ENCODE measurements at places on chromosomes 2 and 18.

- no peaks in the 10 kb centered on the region for H3K4me1 ChIP-seq
- DNase-seq, result no peak
- H3K27me3 ChIP-seq, result no peaks in the 10 kb centered on the region
- no peak overlapping the region for H3K27ac ChIP-seq
These were observed 162.7 kb upstream of the ETAA1 start for GRCh38 chr2:67234440-67234839.

DNA sequence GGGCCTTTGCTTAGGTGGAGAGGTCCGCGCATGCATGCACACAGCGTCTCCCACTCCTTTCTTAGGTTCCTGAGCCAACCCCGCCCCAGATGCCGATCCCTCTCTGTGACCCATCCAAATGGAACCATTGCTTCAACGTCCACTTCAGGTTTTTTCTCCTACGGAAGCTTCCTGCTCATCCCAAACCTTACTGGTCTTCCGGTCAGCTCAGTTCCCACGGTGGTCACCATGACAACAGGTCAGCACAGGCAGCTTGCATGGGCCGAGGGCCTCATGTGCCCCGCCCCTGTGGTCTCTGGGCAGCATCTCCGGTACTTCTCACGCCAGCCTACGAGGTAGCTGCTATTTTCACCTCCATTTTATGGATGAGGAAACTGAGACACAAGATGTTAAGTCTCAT is 163.7 kb downstream of the SOCS6 start:
- no peak for DNase-seq
- no peaks in the 10 kb centered on the region for H3K36me3 ChIP-seq
- peaks cover 27% of the 10 kb centered on the region for H3K27me3 ChIP-seq
- H3K27ac ChIP-seq, result no peak overlapping the region
- H3K4me1 ChIP-seq, result no peaks in the 10 kb centered on the region

DNA sequence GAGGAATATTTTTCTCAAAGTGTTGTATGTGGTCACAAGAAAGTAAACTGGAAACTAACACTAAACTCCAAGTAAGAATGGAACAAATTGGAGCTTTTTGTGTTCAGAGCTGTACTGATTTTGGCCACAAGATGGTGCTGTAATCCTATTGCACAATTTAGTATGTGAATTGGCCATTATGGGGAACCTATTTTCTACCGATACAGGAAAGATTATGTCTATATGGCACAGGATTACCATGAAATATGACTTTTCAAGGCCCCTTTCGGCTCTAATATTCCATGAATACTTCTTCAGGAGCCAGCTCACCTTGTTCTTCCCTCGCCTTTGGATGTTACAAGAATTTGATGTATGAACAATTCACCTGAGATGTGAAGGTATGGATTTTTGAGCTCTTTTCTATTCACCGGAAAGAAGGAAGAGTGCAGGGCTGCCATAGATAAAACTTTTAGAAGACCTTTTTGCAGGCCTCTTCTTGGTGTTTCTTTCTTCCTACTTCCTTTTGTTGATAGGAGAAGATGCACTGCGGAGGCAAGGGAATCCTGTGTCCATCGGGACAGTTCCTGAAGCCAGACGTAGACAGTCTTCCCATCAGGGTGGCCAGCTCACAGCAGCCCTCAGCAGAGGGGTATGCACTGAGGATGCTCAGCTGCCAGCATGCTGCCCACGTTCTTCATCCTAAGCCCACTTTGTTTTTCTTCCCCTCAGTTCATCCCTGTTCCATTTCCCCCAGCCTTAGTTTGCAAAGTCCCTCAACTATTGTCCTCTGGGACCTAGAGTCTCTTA is 13.3 kb downstream of the MRPL44 start:
- H3K27ac ChIP-seq, result peak overlapping the region; percentile 16
- no peaks in the 10 kb centered on the region for H3K27me3 ChIP-seq
- no peak for DNase-seq
- H3K36me3 ChIP-seq, result no peaks in the 10 kb centered on the region
- no peak overlapping the region for H3K4me3 ChIP-seq

DNA sequence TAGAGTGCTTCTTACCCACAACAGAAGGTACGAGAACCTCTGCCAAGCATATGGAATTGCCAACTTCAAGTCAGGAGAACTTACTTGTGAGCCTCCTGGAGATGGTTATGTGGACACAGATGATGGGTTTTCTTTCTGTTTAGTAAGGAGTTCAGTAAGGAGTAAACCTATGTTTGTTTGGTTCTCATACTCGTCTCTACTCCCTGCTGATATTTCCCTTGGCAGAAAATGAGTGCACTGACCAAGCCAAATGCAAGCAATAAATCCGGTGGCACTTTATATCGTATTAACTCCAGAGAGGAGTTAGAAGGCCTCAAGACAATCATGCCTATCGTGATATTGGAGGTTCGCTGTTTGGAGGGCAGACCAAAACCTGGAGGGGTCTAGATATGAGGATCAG is 83.2 kb upstream of the CYP1B1 start:
- no peak overlapping the region for H3K4me3 ChIP-seq
- peaks cover 83% of the 10 kb centered on the region for H3K27me3 ChIP-seq
- no peaks in the 10 kb centered on the region for H3K4me1 ChIP-seq
- DNase-seq, result no peak

- H3K4me3 ChIP-seq, result peak overlapping the region; percentile 19
- no peak overlapping the region for H3K27ac ChIP-seq
- H3K27me3 ChIP-seq, result peaks cover 5% of the 10 kb centered on the region
These were observed 18.5 kb downstream of the PMAIP1 start for GRCh38 chr18:59918320-59918755.

DNA sequence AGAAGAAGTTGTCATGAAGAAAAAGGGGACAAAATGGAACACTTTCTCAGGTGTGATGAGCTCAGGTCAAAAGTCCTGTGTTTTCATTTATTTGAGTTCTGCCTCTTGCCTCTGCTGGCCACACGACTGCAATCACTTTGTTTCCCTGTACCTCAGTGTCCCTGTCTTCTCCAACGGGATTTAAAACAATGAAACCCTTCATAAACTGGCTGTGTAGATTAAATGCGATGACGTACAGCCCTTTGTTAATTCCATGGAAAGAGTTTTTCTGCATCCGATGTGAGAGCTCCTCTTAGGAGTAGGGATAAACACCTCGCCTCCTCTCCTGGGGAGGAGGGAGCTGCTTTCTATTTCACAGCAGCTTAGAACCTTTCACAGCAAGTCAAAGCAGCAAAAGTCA is 51.5 kb upstream of the CNGA3 start:
- H3K27ac ChIP-seq, result no peak overlapping the region
- no peak for DNase-seq
- no peaks in the 10 kb centered on the region for H3K36me3 ChIP-seq
- H3K4me3 ChIP-seq, result no peak overlapping the region

DNA sequence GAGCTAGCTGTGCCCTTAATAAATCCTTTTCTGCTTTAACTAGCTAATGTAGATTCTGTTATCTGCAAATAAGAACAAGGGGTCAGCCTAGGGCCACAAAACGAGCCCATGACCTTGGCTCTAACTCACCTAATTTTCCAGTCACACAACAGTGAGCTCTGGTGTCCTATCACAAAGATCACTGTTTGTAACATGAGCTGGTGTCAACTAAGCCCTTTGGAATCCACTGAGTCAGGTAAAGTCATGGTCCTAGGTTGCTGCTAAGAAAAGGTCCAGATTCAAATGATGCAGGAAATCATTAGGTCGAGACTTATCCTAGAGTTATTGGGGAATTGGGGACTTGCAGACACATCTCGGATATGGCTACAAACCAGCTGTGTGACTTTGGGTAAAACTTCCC is 49.9 kb downstream of the ST8SIA5 start:
- no peak for DNase-seq
- H3K4me3 ChIP-seq, result no peak overlapping the region
- peaks cover 8% of the 10 kb centered on the region for H3K27me3 ChIP-seq
- H3K4me1 ChIP-seq, result peaks cover 4% of the 10 kb centered on the region

DNA sequence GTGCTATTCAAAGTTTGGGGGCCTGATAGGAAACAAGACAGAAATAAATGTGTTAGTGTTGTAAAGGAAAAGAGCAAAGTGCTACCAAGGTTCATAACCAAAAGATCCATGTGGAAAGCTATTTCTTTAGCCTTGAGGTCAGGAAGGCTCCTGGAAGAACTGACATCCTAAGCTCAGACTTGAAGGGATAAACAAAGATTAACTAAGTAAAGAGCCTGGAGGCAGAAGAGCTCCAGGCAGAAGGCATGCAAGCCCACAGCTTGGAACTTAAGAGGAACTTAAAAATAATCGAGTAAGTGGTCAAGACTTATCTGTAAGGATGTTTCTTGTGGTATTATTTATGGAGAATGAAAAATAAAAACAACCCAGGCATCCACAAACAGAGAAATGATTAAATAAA is 245.0 kb upstream of the MGAT5 start:
- H3K36me3 ChIP-seq, result no peaks in the 10 kb centered on the region
- peaks cover 3% of the 10 kb centered on the region for H3K4me1 ChIP-seq
- H3K4me3 ChIP-seq, result no peak overlapping the region

- no peak overlapping the region for H3K4me3 ChIP-seq
- H3K36me3 ChIP-seq, result no peaks in the 10 kb centered on the region
- DNase-seq, result no peak
- peaks cover 19% of the 10 kb centered on the region for H3K27me3 ChIP-seq
These were observed 329.1 kb downstream of the SETBP1 start for GRCh38 chr18:45009756-45010155.

- H3K4me1 ChIP-seq, result no peaks in the 10 kb centered on the region
- H3K27me3 ChIP-seq, result peaks cover 10% of the 10 kb centered on the region
- no peak overlapping the region for H3K4me3 ChIP-seq
- H3K27ac ChIP-seq, result no peak overlapping the region
- DNase-seq, result no peak
- no peaks in the 10 kb centered on the region for H3K36me3 ChIP-seq
These were observed 175.6 kb upstream of the SKOR2 start for GRCh38 chr18:47427072-47427471.

DNA sequence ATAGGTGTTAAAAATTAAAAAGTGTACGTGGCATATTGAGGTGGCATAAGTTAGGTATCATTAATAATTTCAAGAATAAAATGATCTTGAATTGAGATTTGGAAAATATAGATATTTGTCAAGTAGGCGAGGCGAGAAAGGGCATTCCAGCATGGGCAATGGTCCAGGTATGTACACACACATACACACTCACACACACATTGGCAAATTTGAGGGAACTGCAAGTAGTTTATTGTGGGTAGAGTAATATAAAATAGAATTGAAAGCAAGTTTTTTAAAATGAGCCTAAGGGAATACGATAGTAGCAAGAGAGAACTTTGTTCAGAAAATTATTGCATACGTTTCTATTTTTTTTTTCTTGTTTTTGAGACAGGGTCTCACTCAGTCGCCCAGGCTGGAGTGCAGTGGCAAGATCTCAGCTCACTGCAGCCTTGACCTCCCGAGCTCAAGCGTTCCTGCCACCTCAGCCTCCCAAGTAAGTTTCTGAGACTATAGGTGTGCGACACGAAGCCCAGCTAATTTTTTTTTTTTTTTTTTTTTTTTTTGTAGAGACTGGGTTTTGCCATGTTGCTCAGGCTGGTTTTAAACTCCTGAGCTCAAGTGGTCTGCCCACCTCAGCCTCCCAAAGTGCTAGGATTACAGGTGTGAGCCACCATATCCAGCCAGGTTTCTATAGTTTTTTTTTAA is 96.7 kb upstream of the SLC39A10 start:
- peaks cover 41% of the 10 kb centered on the region for H3K4me1 ChIP-seq
- no peaks in the 10 kb centered on the region for H3K36me3 ChIP-seq
- H3K4me3 ChIP-seq, result peak overlapping the region; percentile 84
- H3K27me3 ChIP-seq, result no peaks in the 10 kb centered on the region
- H3K27ac ChIP-seq, result peak overlapping the region; percentile 91

GRCh38 chr2:184215745-184216144 is 382.6 kb upstream of the ZNF804A start:
- DNase-seq, result no peak
- no peak overlapping the region for H3K4me3 ChIP-seq
- no peaks in the 10 kb centered on the region for H3K4me1 ChIP-seq

GRCh38 chr2:222050981-222051380 is 247.8 kb downstream of the PAX3 start:
- no peak overlapping the region for H3K4me3 ChIP-seq
- peaks cover 2% of the 10 kb centered on the region for H3K4me1 ChIP-seq
- no peak for DNase-seq
- H3K36me3 ChIP-seq, result peaks cover 3% of the 10 kb centered on the region

GRCh38 chr18:46148810-46149209 is 44.6 kb downstream of the HAUS1 start:
- H3K4me1 ChIP-seq, result peaks cover 26% of the 10 kb centered on the region
- no peak for DNase-seq
- peaks cover 3% of the 10 kb centered on the region for H3K36me3 ChIP-seq
- peak overlapping the region; percentile 77 for H3K27ac ChIP-seq
- peak overlapping the region; percentile 33 for H3K4me3 ChIP-seq

DNA sequence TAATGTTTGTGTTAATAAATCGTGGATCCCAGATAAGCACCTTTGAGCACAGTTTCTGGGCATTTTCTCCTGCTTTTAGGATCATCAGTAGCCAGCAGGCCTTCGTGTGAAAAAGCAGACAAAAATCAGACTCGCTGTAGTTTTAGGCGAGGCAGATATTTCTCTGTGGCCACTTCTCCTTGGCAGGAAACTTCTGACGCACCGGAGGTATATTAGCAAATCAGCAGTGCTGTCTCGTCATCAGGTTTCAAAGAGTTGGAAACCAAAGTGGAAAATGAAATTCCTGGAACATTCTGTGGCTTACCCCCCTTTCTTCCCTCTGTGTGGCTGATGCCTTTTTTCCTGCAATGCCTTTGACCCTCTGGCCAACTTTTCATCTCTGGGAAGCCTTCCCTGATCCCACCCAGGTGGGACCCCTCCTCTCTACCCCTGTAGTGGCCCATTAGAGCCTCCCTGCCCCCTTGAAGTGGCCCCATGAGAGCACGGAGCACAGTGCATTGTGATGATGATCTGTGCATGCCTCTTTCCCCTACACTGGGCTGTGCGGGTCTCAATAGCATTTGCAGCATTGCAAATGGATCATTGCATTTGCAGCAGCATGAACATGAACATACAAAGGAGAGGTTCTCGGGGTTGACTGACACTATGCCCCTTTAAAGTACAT is 93.3 kb downstream of the RNF144A start:
- H3K4me3 ChIP-seq, result no peak overlapping the region
- H3K27me3 ChIP-seq, result no peaks in the 10 kb centered on the region
- H3K36me3 ChIP-seq, result peaks cover 2% of the 10 kb centered on the region
- no peak for DNase-seq

GRCh38 chr2:101200676-101201075 is 49.5 kb upstream of the TBC1D8 start:
- H3K27me3 ChIP-seq, result peaks cover 6% of the 10 kb centered on the region
- H3K4me1 ChIP-seq, result no peaks in the 10 kb centered on the region
- peaks cover 3% of the 10 kb centered on the region for H3K36me3 ChIP-seq
- no peak overlapping the region for H3K27ac ChIP-seq

DNA sequence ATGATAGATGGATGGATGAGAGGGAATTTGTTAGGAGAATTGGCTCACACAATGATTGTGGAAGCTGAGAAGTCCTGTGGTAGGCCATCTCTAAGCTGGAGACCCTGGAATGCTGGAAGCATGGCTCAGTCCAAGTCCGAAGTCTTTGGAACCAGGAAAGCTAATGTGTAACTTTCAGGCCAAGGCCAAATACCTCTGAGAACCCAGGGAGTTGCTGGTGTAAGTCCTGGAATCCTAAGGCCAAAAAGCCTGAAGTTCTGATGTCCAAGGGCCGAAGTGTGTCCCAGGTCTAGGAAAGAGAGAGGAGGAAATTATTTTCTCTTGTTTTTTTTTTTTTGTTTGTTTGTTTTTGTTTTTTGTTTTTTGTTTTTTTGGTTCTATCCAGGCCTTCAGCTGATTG is 492.2 kb upstream of the GCFC2 start:
- H3K4me3 ChIP-seq, result no peak overlapping the region
- no peaks in the 10 kb centered on the region for H3K27me3 ChIP-seq
- no peak overlapping the region for H3K27ac ChIP-seq
- no peaks in the 10 kb centered on the region for H3K36me3 ChIP-seq
- DNase-seq, result no peak
- no peaks in the 10 kb centered on the region for H3K4me1 ChIP-seq

GRCh38 chr18:42801706-42802105 is 313.8 kb downstream of the RIT2 start:
- H3K36me3 ChIP-seq, result no peaks in the 10 kb centered on the region
- no peaks in the 10 kb centered on the region for H3K4me1 ChIP-seq
- no peak overlapping the region for H3K27ac ChIP-seq
- no peak overlapping the region for H3K4me3 ChIP-seq

Measured in T-helper 17 cell (primary cell).